ENCODE measurements at places on chromosomes 6 and 20.

DNA sequence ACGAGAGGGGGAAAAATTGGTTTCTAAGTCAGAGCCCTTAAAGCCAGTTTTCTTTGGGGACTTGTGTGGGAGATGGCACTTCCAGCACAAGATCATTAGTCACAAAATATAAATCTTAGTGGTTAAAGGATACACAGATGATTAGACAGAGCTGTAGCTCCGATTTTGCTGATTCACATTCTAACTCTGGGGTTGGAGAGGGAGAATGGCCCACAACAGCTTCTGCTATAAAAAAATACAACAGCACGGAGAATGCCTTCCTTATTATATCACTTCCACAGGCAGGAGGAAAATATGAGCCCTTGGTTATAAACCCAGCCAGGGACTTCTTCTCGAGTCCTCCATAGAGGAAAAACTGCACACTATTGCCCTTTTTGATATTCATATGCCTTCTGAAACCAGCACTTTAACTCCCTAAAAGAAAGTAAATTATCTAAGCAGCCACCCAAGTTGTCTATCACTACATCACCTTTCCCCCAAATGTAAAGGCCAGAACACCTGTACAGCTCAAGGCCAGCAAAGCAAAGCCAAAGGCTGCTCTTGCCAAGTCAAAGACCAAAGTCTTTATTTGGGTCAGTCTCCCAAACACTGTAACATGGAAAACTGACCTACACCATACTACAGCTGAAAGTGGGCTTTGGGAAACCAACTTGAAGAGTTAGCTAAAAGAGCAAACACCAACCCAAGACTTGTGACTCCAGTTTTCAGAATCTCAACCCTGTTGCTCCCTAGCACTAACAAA is 10.4 kb downstream of the MRPL14 start:
- H3K27me3 ChIP-seq = no peaks in the 10 kb centered on the region
- peak overlapping the region; percentile 17 for H3K27ac ChIP-seq
- H3K4me1 ChIP-seq = peaks cover 32% of the 10 kb centered on the region
- H3K4me3 ChIP-seq = no peak overlapping the region
- no peak for DNase-seq

GRCh38 chr6:124438546-124439065 is 523.6 kb upstream of the RNF217 start:
- no peaks in the 10 kb centered on the region for H3K36me3 ChIP-seq
- no peak for DNase-seq
- no peaks in the 10 kb centered on the region for H3K4me1 ChIP-seq
- H3K27me3 ChIP-seq = no peaks in the 10 kb centered on the region

GRCh38 chr6:109783250-109783986 is 92.3 kb downstream of the FIG4 start:
- H3K27me3 ChIP-seq = no peaks in the 10 kb centered on the region
- no peak overlapping the region for H3K27ac ChIP-seq
- H3K4me3 ChIP-seq = no peak overlapping the region
- no peak for DNase-seq
- peaks cover 3% of the 10 kb centered on the region for H3K4me1 ChIP-seq

DNA sequence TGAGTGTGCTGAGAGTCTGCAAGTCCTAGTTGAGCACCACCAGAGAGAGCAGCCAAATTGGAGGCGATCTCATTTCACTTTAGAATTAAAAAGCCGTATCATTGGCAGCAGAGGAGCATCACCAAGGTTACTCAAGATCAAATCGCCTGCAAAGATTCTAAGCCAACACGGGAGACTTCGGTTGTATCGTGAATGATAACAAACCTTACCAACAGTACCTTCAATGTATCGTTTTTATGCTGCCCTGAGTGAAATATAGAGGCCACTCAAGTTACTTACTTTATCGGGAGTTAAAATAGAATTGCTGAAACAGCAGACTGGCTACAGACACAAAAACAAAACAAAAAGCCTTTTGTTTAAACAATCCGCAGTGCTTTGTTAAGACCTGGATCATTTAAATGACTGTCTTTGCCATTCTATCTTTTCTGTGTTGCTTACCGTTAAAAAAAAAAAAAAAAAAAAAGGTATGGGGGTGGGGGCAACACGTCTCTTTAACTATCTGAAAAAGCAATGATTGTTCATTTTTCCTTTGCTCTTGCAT is 14.2 kb downstream of the NHSL1 start:
- H3K36me3 ChIP-seq = no peaks in the 10 kb centered on the region
- H3K4me1 ChIP-seq = peaks cover 3% of the 10 kb centered on the region
- no peak for DNase-seq
- H3K4me3 ChIP-seq = no peak overlapping the region
- peaks cover 13% of the 10 kb centered on the region for H3K27me3 ChIP-seq

DNA sequence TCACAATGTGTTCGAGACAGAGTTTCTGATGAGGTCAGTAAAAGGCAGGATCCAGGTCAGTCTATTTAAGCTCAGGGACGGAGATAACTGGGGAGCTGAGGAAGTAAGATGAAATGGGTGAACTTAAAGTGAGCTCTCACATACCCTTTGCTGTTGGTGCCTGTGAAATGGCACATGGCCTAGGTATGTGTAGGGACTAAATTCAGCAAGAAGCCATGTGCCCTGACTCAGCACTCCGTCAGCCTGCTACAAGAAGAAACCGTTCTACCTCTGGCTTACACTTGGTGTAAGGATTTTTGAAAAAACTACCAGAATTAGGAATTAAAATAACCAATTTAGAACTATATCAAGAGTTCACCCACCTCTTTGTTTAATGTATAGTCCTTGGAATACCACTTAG is 41.1 kb upstream of the TRDN start:
- DNase-seq = no peak
- H3K4me1 ChIP-seq = no peaks in the 10 kb centered on the region
- no peaks in the 10 kb centered on the region for H3K36me3 ChIP-seq
- no peaks in the 10 kb centered on the region for H3K27me3 ChIP-seq

DNA sequence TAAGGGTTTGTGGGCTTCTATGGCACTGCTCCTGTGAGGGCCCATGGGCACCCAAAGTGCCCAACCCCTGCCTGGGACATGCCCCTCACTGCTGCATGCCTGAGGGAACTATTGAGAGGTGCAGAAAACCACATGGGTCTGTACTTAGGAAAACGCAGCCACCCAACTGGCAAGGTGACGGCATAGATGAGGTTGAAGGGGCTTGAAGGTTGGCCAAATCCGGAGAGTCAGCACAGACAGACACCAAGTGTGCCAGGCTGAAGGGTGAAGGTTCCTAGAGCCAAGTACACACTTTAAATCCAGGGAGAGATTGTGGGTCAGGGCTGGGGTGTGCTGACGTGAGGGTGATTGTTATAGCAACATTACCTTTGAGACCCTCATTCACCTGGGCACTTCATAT is 6.2 kb downstream of the BANF2 start:
- H3K36me3 ChIP-seq = no peaks in the 10 kb centered on the region
- H3K27ac ChIP-seq = no peak overlapping the region
- H3K27me3 ChIP-seq = no peaks in the 10 kb centered on the region
- no peak overlapping the region for H3K4me3 ChIP-seq
- DNase-seq = no peak

DNA sequence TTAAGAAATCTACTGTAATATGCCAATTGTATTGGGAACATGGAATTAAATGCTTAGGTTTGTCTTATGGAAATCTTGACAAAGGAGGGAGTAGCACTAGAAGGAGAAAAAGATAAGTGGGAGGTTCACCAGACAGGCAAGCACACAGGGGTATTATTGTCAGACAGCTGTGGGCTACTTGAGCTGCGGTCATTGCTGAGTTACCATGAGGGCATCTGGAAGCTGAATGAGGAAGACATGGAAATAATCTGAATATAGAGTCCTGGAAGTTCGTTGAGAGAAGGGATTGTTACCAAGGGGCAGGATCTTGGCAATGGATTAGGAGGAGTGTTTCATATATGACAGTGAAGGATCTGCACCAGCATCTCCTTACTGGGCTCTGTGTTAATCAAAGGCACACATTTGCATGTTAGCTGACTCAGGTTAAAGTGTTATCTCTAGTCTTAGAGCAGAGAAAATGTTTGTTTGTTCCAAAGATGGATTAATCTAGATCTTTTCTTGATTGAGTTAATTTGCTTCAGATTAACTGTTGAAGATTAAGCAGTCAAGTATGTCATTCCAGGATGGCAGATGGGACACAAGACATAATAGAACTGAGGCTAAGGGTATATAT is 53.0 kb upstream of the SUPT3H start:
- H3K4me1 ChIP-seq = peaks cover 70% of the 10 kb centered on the region
- H3K4me3 ChIP-seq = peak overlapping the region; percentile 76
- H3K36me3 ChIP-seq = peaks cover 75% of the 10 kb centered on the region
- H3K27ac ChIP-seq = peak overlapping the region; percentile 78
- H3K27me3 ChIP-seq = no peaks in the 10 kb centered on the region
- DNase-seq = no peak

DNA sequence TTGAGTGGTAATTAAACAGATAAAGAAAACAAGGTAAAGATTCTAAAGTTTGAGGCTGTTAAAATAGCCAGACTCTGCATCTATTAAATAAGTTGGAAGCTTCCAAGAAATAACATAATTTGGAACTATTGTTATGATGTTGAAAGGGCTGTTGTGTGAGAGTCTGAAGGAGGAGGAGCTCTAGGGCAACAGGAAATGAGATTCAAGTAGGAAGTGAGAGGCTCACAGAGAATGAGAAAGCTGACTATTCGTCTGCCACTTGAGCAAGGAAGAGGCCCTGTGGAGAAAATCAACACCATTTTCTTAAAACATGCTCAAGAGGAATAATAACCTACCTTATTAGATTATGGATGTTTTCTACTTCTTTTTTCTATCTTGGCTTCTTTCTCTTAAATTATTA is 185.2 kb downstream of the SLC24A3 start:
- H3K27ac ChIP-seq = no peak overlapping the region
- no peaks in the 10 kb centered on the region for H3K27me3 ChIP-seq
- H3K4me3 ChIP-seq = no peak overlapping the region
- H3K4me1 ChIP-seq = no peaks in the 10 kb centered on the region
- DNase-seq = no peak
- peaks cover 3% of the 10 kb centered on the region for H3K36me3 ChIP-seq

GRCh38 chr6:124873066-124873410 is 89.2 kb upstream of the RNF217 start:
- no peaks in the 10 kb centered on the region for H3K36me3 ChIP-seq
- no peak for DNase-seq
- H3K4me3 ChIP-seq = no peak overlapping the region
- no peak overlapping the region for H3K27ac ChIP-seq
- H3K4me1 ChIP-seq = no peaks in the 10 kb centered on the region

DNA sequence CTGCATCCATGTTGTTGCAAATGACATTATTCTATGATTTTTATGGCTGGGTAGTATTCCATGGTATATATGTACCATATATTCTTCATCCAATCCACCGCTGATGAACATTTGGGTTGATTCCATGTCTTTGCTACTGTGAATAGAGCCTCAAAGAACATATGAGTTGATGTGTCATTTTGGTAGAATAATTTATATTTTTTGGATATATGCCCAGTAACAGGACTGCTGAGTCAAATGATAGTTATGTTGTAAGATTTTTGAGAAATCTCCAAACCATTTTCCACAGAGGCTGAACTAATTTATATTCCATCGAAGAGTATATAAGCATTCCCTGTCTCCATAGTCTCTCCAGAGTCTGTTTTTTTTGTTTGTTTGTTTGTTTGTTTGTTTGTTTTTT is 1373.5 kb downstream of the GRIK2 start:
- H3K27me3 ChIP-seq = no peaks in the 10 kb centered on the region
- no peak overlapping the region for H3K27ac ChIP-seq
- no peak for DNase-seq
- H3K36me3 ChIP-seq = no peaks in the 10 kb centered on the region

DNA sequence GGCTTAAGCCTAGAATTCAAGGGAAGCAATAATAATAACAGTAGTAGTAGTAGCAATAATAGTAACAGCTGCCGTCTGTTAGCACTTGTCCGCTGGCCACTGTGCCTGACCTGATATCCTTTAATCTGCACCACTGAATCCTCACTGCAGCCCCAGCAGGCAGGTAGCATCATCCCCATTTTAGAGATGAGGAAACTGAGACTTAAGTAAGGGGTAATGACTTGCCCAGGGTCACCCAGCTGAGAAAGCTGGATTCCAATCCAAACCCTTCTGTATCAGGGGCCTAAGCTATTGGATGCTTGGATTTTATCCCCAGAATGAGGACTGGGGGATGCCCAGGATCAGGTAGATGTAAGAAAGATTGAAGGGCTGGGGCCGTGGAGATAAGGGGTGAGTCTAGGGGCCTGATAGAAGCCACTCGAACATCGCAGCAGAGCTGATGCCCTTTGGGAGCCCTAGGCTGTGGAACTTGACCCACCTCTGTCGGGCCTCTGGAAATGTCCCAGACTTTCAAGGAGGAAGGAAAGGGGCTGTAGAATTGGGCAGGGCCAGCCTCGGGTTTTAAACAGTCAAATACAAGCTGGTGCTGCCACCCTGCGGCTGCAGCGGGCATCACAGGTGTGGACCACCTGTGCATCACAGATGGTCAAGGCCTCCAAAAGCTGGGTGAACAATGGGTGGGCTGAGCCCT is 102.1 kb upstream of the MYL9 start:
- H3K4me3 ChIP-seq = no peak overlapping the region
- H3K4me1 ChIP-seq = no peaks in the 10 kb centered on the region
- DNase-seq = peak; percentile 46
- peaks cover 4% of the 10 kb centered on the region for H3K27me3 ChIP-seq
- no peaks in the 10 kb centered on the region for H3K36me3 ChIP-seq
- H3K27ac ChIP-seq = no peak overlapping the region

GRCh38 chr6:99093456-99094190 is 145.9 kb upstream of the FBXL4 start:
- no peaks in the 10 kb centered on the region for H3K36me3 ChIP-seq
- peaks cover 42% of the 10 kb centered on the region for H3K27me3 ChIP-seq
- DNase-seq = no peak
- peaks cover 9% of the 10 kb centered on the region for H3K4me1 ChIP-seq
- H3K4me3 ChIP-seq = no peak overlapping the region

- DNase-seq = no peak
- H3K27ac ChIP-seq = no peak overlapping the region
- H3K27me3 ChIP-seq = no peaks in the 10 kb centered on the region
- H3K4me3 ChIP-seq = no peak overlapping the region
- no peaks in the 10 kb centered on the region for H3K4me1 ChIP-seq
- no peaks in the 10 kb centered on the region for H3K36me3 ChIP-seq
These were observed 380.5 kb downstream of the TFAP2B start for GRCh38 chr6:51199105-51199552.

GRCh38 chr6:54440549-54440948 is 132.3 kb downstream of the TINAG start:
- H3K4me3 ChIP-seq = no peak overlapping the region
- no peaks in the 10 kb centered on the region for H3K36me3 ChIP-seq
- DNase-seq = no peak

- no peak for DNase-seq
- no peak overlapping the region for H3K4me3 ChIP-seq
- no peaks in the 10 kb centered on the region for H3K27me3 ChIP-seq
- H3K27ac ChIP-seq = no peak overlapping the region
These were observed 1082.4 kb upstream of the FLRT3 start for GRCh38 chr20:15419856-15420255.

- DNase-seq = no peak
- H3K4me1 ChIP-seq = peaks cover 1% of the 10 kb centered on the region
- no peak overlapping the region for H3K27ac ChIP-seq
- peaks cover 6% of the 10 kb centered on the region for H3K27me3 ChIP-seq
- H3K4me3 ChIP-seq = no peak overlapping the region
These were observed 35.0 kb upstream of the PHACTR3 start for GRCh38 chr20:59569305-59569704.
